ENCODE measurements at places on chromosomes 13 and 19.

DNA sequence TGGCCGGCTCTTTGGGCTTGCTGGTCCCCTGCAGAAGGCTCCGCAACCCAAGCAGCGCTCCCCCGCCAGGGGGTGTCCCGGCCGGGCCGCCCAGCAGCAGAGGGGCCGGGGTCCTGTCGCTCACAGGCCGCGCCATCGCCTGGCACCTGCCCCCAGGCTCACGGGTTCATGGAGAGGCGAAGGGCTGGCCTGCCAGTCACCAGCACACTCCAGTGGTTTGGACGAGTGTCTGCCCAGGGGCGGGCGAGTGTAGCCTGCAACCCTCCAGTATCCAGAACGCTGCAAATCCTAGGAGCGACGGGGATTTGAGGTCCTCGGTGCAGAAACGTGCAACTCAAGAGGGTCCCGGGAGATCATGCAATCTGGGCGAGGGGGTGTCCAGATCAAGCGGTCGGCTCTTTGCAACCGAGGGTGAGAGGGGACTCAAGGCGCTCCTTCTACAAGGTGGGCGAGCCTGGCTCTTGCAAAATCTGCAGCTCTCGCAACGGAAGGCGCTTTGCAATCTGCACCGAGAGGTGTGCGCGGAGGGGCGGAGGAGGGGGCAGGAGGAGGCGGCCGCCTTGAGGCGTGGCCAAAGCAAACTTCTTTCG lies at the start of gene DBP:
TSS of gene DBP (minus strand) at position 521 of the 590 bp plus-strand sequence. CDS start at position 136, 385 bp downstream.
- no peak for DNase-seq

GRCh38 chr19:29495901-29496441 lies 29.8 kb upstream of the VSTM2B start:
- no peak for DNase-seq

DNA sequence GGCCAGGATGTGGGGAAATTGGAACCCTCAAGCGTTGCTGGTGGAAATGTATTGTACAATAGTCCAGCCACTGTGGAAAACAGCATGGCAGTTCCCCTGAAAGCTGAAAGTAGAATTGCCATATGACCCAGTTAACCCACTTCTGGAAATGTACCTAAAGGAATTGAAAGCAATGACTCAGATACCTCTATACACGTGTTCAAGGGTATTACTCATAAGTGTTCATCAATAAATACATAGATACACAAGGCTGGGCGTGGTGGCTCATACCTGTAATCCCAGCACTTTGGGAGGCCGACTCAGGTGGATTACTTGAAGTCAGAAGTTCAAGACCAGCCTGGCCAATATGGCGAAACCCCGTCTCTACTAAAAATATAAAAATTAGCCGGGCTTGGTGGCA lies 71.9 kb upstream of the IRS2 start:
- DNase-seq = no peak

- DNase-seq = no peak
These were observed 740 bp downstream of the ZNF555 start for GRCh38 chr19:2841855-2842574.

DNA sequence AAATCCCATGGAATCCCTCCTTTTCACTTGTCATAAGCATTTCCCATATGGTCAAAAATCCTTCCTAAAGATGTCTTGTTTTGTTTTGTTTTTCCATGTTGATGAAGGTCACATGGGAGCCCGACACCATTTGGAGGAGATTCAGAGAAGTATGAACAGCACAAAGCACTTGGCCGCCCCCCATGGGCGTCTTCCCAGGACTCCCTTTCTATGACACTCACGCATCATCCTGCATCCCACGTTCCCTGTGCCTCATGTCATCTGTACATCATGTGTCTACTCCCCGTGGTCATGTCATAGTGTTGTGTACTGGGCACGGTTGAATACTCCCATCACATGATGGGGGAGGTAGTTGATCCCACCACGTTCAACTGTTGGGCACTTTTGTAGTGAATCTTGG lies 2.0 kb downstream of the ZSCAN1 start:
- DNase-seq = no peak

GRCh38 chr19:21440321-21440720 lies 43.4 kb downstream of the ZNF493 start:
- no peak for DNase-seq
